CD4-positive, alpha-beta T cell treated with Interferon gamma for 1 hour (primary cell): ENCODE measurements at places on chromosomes 6 and 20.

- no peak for DNase-seq
These were observed 25.5 kb downstream of the CLIC5 start for GRCh38 chr6:45990162-45990561.

- no peak for DNase-seq
These were observed 14.2 kb upstream of the FAM162B start for GRCh38 chr6:116779573-116780164.

GRCh38 chr6:25167961-25168360 lies 111.2 kb upstream of the CARMIL1 start:
- no peak for DNase-seq

GRCh38 chr6:150940941-150941340 lies 75.4 kb downstream of the MTHFD1L start:
- DNase-seq, result no peak

DNA sequence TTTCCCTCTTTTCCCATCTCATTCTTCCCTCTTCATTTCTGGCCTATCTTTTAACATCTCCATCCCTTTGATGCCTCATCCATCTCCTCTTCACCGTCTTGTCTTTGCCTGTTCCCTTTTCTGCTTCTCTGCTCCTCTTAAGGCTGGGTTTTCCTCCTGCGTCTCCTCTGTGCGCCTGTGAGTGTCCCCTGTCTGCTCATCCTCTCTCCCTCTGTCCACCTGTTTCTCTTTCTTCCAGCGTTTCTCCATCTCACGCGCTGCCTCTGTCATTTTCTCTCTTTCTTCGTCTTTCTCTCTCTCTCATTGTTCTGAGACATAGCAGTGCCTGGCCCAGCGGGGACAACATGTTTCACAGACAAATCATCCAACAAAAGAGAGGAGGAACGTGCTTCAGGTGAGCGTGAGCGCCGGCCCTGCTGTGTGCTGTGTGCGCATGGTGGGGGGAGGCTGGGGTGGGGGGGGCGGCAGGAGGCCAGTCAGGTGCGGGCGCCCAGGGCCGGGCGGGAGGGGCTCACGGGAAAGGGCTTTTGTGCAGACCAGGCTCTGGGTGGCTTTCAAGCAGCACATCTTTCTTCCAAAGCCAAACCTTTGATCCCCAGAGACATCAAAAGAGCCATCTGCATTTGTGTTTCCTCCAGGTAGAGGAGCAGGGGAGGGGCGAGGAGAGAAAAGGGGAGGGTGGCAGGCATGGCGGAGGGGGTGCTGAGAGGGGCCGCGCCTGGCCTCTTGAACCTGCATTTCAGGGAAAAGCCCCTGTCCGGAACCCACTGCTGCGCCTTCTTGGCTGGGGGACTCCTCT lies 121.3 kb downstream of the VEGFA start:
- no peak for DNase-seq
